ENCODE measurements at places on chromosomes 12 and 14. TPM values are rescaled to one million over a fixed set of nuclear protein-coding genes. Genes with fewer than 3 reads are reported as not detected.

DNA sequence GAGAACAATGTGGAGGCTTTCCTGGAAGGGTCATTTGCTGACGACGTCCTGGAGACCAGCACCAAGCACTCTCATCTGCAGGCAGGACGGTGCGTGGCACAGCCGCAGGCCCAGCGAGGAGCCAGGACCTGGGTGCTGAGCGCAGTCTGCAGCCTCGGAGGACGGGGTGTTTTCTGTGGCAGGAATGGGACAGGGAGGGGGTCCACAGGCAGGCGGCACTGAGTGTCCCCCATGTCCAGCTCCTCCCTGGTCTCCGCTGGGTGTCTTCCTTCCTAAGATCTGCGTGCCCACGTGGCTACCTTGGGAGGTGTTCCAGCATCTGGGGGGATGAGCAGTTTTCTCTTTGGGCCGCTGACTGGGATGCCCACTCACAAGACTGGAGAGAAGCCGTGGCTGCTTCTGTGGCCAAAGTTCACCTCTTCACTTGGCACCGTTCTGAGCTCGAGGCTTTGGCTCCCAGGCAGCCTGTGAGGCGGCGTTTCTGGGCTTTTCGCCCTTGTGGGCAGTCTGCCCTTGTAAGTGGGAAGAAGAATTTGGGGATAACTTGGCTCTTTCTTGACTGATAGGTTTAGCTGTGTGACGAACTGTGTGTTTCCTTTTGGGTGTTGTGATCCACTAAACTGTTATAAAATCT, 72.2 kb downstream of the NOC4L start:
- H3K27ac ChIP-seq, result no peak overlapping the region
- no peaks in the 10 kb centered on the region for H3K4me1 ChIP-seq
- DNase-seq, result no peak
- no peaks in the 10 kb centered on the region for H3K36me3 ChIP-seq
- H3K4me3 ChIP-seq, result no peak overlapping the region

DNA sequence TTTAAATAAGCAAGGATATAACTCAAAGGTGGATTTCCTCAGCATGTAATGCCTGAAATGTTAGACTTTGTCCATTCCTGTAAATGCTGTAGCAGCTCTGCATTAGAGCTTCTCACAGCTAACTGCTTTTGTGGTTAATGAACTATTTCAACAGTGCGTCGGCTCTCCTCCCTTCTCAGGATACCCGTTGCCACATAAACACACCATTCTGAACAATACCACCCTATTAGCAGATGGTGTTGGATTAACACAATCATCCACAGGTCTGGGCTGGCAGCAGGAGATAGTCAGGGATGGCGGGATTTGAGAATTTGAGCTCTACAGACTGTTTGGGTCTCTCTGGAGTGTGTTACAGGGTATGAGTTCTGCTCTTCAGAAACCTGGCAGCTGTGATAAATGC, 33.5 kb upstream of the C12orf42 start:
- H3K4me1 ChIP-seq, result no peaks in the 10 kb centered on the region
- no peaks in the 10 kb centered on the region for H3K36me3 ChIP-seq
- no peaks in the 10 kb centered on the region for H3K27me3 ChIP-seq
- no peak overlapping the region for H3K4me3 ChIP-seq

DNA sequence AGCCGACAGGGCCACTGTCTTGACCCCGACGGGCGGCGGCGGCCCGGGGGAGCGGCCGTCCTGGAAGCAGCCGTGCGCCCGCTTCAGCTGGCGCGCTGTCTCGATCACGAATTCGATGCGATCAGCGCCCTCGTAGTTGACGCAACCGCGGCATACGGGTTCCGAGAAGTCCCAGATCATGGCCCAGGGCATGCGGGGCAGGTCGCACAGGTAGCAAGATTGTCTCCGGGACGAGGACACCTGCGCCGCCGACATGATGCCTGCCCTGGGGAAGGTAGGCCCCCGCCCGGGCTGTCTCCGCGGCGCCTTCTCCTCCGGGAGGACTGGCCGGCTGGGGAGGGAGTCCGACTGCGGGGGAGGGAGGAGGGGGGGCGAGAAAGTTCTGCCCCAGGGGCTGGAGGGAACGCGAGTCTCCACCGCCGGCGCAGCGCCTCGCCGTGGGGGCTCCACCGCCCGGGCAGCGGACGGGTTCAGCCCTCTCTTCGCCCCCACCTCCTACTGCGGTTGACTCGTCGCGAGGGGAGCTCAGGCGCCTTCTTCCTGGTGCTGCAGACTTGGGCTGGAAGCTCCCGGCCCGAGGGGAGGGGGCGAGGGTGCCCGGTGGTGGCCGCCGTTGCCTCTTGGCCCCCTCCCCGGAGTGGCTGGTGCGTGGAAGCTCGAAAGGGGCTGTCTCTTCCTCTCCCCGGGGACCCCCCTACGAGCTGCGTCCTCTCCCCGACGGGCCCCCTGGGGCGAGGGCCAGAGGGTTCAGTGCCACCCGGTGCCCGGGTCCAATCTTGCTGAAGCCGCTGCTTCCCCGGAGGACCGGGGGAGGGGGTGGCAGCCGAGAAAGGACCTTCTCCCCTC, 747 bp downstream of the IRF2BPL start:
- peak overlapping the region; percentile 75 for H3K4me3 ChIP-seq
- peak; percentile 58 for DNase-seq
- H3K27me3 ChIP-seq, result no peaks in the 10 kb centered on the region

- H3K27ac ChIP-seq, result peak overlapping the region; percentile 99
- H3K4me1 ChIP-seq, result peaks cover 47% of the 10 kb centered on the region
- H3K27me3 ChIP-seq, result peaks cover 54% of the 10 kb centered on the region
- DNase-seq, result peak; percentile 79
These were observed 1.0 kb upstream of the DUSP6 start for GRCh38 chr12:89353188-89353822.

DNA sequence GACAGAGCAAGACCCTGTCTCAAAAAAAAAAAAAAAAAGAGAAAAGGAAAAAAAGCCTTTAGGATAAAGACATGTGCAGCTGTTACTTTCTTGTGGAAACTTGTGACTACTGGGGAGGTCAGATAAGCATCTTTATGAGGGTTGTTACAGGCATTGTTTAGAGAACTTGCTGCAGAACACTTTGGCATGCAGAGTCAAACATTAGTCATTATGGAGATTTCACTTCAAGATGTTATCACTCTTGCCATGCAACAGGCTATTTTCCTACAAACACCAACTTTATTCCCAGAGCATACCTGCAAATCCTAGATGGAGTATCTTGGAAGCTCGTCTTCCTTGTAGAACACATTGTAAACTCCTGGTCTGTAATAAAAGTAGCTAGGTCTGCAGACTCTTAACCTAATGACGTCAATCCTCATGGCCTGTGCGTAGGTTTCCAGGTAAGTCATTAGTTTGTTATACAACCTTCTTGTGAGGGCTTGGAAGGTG, 36.3 kb upstream of the WDR89 start:
- no peaks in the 10 kb centered on the region for H3K27me3 ChIP-seq
- no peaks in the 10 kb centered on the region for H3K36me3 ChIP-seq
- DNase-seq, result no peak
- no peak overlapping the region for H3K4me3 ChIP-seq
- no peak overlapping the region for H3K27ac ChIP-seq

DNA sequence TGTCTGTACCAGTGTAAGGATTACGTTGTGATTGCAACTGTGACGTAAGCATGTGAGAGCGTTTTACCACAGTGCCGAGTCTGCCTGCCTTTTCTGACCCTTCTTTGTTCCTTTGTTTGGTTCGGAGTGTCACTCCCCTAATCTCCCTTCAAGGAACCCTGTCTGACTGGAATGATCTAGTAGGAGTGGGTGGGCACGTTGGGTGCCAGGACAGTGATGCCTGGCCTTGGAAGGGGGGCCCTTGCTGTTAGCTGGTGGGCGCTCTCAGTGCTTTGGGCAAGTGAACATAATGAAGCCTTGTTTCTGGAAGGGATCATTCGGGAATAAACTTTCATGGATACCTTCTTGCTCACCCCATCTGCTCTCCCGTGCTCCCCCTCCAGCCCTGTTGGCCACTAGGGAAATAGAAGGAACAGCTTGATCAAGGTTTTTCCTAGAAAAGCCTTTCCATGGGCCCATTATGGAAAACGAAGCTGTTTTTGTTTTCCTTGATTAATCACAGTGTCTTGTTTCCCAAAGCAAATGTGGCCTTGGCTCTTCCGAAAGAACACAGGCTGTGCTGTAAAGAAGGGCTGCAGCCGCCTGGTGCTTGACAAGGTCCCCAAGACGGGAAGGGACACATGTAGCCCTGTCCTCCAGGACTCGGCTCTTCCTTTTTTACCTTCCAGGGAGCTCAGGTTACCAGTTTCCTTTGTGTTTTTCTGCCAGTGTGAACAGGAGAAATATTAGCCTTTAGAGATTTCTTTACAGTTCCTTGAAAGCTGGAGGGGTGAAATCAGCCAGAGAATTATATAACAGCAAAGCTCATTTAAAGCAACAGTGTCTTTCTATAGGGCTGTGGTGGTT, 215.5 kb downstream of the CRADD start:
- peaks cover 12% of the 10 kb centered on the region for H3K4me1 ChIP-seq
- H3K4me3 ChIP-seq, result no peak overlapping the region
- no peaks in the 10 kb centered on the region for H3K27me3 ChIP-seq
- H3K36me3 ChIP-seq, result no peaks in the 10 kb centered on the region
- DNase-seq, result peak; percentile 38
- no peak overlapping the region for H3K27ac ChIP-seq

DNA sequence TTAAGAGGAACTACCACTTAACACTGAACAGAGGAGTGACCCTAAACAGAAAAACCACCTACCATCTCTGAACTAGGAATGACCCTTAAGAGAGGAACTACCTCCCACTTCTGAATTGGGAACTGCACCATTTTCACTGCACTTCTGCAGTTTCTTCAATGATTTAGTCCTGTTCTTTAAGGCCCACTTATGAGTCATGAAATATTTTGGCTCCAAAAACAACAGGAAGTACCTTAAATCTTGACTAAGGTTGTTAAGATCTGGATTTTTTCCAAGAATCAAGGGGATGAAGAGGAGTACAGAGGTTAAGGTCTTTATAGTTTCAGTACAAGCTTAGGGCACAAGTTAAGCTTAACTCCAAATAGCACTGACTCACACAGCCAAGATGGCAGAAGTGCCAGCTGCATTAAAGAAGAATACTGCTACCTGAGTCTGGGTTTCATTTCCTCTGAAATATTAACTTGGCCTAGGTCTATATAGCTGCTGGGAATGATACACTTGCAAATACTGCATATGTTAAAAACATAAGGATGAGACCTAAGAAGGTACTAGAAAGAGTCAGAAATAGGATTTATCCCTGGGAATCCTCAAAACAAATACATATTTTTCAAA, 4.2 kb downstream of the NPC2 start:
- no peaks in the 10 kb centered on the region for H3K27me3 ChIP-seq
- no peak overlapping the region for H3K27ac ChIP-seq
- H3K4me1 ChIP-seq, result peaks cover 28% of the 10 kb centered on the region
- peaks cover 9% of the 10 kb centered on the region for H3K36me3 ChIP-seq

DNA sequence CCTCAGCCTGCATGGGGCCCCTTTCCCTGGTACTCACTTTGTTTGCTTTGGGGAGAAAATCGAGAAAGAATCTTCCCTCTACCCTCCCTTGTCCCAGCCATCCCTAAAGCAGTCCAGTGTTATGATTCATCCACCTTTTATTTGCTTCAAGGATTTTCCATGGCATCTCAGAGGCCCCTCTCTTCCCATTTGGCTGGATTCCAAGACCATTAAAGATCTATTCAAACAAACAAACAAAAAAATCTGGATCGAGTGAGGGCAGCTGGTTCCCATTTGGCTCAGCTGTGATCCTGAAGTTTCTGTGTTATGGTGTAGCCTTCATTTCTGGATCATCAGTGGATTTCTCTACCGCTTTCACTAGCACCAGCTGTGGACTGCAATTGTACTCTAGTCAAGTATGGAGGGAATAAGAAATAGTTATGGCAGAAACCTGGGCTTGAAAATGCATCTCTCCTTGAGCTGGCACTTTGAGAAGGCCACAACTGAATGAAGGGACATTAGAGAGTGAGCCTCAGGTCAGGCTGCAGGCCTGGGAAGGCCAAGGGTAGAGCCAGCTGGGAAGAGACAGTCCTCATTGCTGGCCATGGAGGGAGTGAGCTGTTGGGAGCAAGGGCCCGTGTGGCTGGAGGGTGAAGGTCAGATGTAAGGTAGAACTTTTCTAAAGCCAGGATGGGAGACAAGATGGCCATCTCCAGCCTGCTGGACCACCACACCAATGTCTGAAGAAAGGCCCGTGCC, 13.7 kb downstream of the KRT71 start:
- DNase-seq, result no peak
- H3K36me3 ChIP-seq, result no peaks in the 10 kb centered on the region
- no peak overlapping the region for H3K27ac ChIP-seq
- H3K27me3 ChIP-seq, result no peaks in the 10 kb centered on the region

GRCh38 chr14:46058964-46059563, 592.5 kb downstream of the RPL10L start:
- no peaks in the 10 kb centered on the region for H3K27me3 ChIP-seq
- H3K36me3 ChIP-seq, result no peaks in the 10 kb centered on the region
- H3K27ac ChIP-seq, result no peak overlapping the region
- no peaks in the 10 kb centered on the region for H3K4me1 ChIP-seq
- H3K4me3 ChIP-seq, result no peak overlapping the region

DNA sequence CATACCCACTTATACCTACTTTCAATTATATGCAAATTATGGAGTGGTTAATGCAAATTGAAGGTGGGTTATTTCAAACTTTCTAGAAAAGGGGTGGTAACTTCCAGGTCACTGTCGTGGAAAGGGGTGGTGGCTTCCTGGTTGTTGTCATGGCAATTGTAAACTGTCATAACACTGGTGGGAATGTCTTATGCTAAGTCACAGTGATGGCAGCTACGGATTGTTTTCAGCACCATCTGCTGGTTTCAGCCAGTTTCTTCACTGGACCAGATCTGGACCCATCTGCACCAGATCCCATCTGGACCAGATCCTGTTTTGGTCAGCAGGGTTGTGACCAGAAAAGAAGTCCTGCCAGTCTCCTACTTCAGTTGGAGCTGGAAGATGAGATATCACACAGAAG, 1469.3 kb downstream of the AACS start:
- H3K36me3 ChIP-seq, result peaks cover 2% of the 10 kb centered on the region
- no peaks in the 10 kb centered on the region for H3K27me3 ChIP-seq
- no peaks in the 10 kb centered on the region for H3K4me1 ChIP-seq
- no peak overlapping the region for H3K27ac ChIP-seq

AICDA gene
- polyA plus RNA-seq, result not detected

GNB3 gene
- polyA plus RNA-seq, result 3.6 TPM

P2RX2 gene
- 2.3 TPM for polyA plus RNA-seq

GLTP gene
- polyA plus RNA-seq, result 28.0 TPM

GPR132 gene
- 0.09 TPM for polyA plus RNA-seq

PLEKHD1 gene
- 0.19 TPM for polyA plus RNA-seq

All from GM23338 (cell line).